ENCODE measurements at places on chromosomes 5 and 9.

DNA sequence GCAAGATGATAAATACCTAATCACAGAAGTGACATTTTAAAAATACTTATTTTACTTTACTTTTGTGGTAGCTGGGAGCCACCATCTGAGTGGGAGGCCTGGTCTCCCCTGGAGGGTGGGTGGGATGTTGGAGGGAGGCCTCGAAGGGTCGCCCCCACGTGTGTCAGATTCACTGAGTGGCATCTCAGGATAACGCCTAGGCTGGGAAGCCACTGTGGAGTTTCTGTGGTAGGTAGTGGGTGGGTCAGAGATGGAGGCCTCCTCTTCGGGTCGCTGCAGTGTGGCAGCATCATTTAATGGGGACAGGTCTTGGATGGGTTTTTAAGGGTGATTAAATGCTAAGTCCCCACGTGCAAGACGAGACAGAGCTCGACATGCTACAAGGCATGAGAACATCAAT, 1154.8 kb upstream of the CDH18 start:
- DNase-seq: no peak

- DNase-seq: no peak
Measured at GRCh38 chr5:95631255-95631958, 11.5 kb downstream of the GPR150 start.

- DNase-seq: no peak
Measured at GRCh38 chr5:173781816-173782670, 106.1 kb upstream of the CPEB4 start.

DNA sequence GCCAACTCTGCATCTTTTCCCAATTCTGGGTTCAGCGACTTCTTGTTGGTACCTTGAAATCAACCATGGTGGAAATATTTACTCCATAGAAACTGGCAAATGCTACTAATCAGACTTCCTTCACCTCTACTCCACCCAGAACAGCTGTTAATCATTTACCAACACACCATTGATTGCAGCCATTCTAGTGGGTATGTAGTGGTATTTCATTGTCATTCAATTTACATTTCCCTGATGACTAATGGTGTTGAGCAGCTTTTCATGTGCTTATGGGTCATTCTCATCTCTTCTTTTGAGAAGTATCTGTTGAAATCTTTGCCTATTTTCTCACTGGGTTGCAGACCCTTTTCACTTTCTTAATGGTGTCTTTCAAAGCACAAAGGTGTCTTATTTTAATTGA, 122.4 kb upstream of the MSX2 start:
- DNase-seq: no peak

GRCh38 chr5:543755-544674, 19.8 kb upstream of the SLC9A3 start:
- no peak for DNase-seq

GRCh38 chr5:44099643-44100042, 289.6 kb downstream of the FGF10 start:
- DNase-seq: no peak

- no peak for DNase-seq
Measured at GRCh38 chr5:171189442-171189841, 119.6 kb upstream of the TLX3 start.

GRCh38 chr9:98331536-98332259, 76.2 kb upstream of the TBC1D2 start:
- no peak for DNase-seq

DNA sequence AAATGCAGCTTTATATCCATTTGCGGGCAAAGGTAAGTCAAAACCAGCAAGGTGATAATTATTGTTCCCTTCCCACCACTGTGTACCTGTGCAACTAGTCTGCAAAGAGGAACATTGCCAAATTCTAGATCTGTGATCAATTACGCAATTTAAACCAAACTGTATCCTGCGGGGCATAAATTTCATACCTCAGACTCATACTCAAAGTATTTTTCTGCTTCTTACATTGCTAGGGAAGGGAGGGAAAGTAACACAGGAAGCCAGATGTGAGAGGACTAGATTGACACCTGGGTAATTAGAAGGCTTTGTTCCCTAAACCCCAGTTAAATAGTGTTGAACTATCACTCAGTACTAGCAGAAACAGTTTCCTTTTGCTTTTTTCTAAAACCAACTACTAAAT, 240.2 kb upstream of the ZNF608 start:
- DNase-seq: no peak

DNA sequence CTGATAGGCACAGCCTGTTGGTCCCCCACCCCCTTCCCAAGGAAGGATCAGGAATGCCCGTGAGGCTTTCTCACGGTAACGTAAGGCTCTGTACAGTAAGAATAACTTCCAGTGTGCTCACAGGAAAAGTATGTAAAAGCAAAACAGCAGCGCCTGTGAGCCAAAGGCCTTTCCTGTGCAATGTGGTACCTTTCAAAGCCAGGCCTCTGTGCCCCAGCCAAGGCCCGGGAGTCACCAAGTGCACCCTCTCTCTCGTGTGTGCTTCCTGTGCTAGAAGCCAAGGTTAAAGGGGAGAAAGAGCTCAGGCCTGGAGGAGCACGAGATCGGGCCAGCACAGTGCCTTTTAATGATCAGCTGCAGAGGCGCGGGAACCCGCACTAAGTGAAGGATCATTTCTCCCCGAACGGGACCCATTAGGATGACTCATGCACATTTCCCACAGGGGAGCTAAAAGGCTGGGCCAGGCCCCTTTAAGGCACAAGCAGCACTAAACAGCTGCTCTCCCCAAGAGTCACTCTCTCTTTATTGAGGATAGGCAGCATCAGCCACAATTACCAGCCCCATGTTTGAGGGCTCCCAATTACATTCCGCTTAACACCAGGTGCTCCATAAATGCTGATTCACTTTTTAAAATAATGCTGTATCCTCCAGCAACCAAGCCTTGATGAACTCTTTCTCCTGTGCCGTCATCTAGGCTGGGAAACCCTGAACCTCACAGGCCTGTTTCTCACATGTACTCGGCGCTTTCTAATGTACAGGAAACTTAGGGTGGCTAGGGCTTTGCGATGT, 42.8 kb downstream of the SHB start:
- DNase-seq: no peak

GRCh38 chr9:89376741-89377351, 58.5 kb downstream of the SECISBP2 start:
- DNase-seq: no peak

DNA sequence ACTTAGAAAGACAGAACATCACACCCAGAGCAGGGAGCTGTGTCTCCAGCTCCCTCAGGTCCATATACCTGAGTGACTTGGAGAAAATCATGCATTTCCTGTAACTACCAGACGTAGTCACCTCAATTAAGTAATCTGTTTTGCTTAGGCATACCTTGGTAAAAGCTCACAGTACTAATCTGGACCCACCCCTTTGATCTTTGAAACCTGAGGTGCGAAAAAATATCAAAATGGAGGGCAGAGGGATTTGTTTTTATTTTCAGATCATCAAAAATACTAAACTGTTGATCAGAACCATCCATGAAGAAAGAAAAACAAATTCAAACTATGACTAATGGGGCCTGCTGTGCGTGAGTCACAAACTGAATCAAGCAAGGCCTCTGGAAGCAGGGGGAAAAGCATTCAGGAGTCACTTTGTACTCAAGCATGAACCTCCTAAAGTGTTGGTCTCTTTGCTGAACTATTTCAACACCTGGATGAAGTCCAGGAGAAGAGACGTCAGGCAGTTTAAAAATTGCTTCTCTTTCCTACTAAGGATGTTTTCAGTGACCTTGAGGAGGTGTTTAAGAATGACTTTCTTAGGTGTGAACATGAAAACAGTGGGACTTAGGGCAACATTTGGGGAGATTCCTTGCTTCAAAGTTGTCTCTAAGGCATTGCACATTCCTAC, 76.3 kb downstream of the MUSK start:
- DNase-seq: no peak

DNA sequence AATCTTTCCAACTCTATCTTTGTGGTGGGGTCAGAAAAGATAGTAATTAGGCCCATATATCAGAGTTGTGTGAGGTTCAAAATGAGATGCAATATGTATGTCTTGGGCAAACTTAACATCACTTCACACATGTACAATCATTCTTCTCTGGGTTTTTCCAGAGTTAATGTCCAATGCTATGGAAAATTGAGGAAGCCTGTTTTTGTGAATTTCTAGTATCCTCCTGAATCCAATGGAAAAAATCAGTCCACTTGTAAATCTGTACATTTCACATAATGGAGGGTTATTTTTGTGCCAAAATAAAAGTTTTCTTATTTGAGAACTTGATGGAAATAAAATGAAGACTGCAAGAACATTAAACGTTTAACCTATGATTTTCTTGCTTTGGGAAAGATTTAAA, 155.6 kb upstream of the SEMA6A start:
- no peak for DNase-seq

DNA sequence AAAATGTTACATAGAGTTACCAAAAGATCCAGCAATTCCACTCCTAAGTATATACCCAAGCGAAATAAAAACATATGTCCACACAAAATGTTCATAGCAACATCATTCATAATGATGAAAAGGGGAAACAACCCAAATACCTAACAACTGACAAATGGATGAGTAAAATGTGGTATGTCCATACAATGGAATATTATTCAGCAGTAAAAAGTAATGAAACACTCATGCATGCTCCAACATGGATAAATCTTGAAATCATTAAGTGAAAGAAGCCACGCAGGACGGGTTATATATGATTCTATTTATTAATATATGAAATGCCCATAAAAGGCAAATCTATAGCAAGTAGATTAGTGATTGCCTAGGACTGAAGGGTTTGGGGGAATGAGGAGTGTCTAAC, 6.0 kb downstream of the DENND1A start:
- no peak for DNase-seq

- no peak for DNase-seq
Measured at GRCh38 chr5:168159425-168159824, 132.0 kb upstream of the WWC1 start.

DNA sequence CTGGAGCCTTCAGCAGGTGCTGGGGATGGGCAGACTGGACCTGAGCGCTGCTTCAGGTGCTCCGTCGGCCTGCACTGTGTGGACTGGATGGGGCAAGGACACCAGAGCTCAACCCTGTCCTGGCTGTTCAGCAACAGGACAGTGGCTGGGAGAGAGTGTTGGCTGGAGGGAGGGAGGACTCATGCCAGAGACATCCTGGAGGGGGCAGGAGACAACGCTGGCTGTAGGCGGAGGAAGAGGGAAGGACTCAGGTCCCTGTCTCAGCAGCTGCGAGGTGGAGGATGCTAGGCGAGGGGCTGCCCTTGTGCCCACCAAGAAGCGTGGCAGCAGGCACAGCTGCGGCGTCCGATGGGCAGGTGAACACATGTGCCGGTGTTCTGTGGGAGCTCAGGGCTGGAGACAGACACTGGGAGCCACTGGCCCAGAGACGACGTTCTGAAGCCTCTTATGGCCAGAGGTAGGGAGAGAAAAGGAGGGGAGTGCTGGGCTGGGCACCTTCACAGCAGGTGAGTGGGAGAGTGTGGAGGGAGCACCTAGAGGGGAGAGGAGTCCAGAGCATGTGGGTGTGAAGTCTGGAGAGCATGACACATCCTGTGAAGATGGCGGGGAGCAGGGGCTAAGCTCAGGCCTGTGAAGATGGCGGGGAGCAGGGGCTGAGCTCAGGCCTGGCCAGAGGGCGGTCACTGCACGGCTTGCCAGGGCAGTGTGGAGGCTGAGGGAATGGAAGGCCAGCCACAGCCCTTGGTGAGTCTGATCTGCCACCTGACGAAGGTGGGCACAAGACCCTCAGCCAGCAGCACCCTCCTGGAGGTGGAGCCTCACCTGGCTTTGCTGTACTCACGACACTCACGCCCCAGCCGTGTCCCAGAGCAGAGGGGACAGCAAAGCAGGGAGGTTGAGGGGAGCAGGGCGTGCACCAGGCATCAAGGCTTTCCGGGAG, 79.1 kb upstream of the FCN1 start:
- DNase-seq: no peak

DNA sequence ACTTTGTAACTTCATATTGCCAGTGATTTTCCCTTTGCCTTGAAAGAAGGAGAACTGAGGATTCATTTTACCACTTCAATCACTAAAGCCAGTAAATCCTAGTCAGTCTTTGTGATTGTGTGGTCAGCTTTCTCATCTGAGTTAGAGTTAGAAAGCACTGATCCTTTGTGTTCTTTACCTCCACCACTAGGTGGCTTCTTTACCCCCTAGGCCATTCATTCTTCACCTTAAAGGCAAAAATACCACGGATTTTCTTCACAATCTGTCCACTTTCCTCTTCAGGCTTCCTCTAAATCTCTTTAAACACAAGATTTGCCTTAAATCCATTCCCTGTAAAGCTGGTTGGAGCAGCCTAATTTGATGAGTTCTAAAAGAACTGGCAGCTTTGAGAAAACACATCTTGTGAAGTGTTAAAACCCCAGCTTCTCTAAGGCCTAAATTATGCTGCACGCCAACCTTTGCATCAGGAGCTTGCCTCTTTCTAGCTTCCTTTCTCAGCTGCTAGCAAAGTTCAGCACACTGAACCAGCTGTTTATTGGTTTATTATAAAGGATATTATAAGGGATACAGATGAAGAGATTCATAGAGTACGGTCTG, 20.4 kb downstream of the BDP1 start:
- no peak for DNase-seq

DNA sequence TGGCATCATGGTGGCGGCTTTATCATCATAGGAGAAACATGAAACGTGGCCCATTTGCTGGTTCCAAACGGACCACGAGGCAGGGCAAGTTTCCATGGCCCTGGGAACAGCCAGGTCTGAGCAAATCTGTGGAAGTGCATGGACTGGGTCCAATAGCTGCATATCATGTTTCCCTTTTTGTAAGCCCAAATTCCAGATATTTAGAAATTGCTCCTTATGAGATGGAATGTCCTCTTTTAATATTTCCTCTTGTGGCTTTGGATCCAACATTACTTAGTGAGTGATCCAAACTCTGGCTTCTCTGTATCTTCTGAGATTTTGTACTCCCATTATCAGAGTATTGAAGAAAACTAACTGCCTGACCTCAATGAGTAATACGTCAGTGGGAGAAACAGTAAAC, 79.8 kb upstream of the FBXL7 start:
- no peak for DNase-seq

DNA sequence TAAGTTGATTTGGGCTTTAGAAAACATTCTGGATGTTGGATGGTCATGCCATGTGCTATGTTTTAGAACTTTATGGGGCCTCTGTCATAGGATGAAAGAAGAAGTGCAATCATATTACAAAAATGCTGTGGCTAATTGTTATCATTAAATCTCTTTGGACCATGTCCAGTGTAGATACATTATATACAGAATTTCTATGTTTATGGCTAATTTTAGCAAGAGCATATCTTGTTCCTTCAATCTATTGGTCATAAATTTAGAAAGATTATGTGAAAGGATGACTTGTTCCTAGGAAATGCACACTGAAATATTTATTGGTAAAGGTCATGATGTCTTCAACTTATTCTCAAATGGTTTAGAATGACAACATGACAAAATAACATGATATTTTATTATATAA, 42.4 kb upstream of the ELL2 start:
- no peak for DNase-seq

GRCh38 chr5:122145906-122146305, 16.6 kb downstream of the ZNF474 start:
- no peak for DNase-seq

GRCh38 chr5:154318691-154319090, 127.1 kb upstream of the SAP30L start:
- no peak for DNase-seq

Measured in NCI-H187 (cell line).